ENCODE measurements at places on chromosomes 1 and 21.

GRCh38 chr1:11286735-11287410 lies 13.9 kb downstream of the UBIAD1 start:
- DNase-seq, result peak; percentile 7

DNA sequence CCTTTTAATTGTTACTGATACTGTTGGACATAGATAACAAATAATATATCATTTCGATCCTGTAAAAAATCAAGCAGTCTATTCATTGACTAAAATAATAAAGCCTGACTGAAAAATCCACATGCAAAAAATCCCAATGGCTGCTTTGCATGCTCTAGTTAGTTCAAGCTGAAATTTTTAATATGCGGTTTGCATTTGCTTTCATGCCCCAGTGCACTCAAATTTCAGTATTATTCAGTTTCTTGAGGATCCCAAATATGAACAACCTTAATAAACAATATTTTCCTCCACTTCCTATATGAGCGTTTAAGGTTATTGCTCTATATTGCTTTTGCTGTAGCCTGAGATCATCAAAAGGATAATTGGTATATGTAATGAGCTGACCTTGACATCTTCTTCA lies 75.1 kb upstream of the DPH5 start:
- no peak for DNase-seq

DNA sequence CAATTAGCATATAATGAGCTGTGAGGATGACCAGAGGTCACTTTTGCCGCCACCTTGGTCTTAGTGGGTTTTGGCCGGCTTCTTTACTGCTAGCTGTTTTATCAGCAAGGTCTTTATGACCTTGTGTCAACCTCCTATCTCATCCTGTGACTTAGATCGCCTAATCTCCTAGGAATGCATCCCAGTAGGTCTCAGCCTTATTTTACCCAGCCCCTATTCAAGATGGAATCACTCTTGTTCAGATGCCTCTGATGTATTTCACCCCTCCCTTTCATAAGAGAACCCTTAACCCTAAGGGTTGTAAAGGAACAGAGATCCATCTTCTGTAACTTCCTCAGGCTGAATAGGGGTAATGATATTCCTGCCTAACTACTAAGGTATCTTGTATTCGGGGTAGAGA lies 58.9 kb upstream of the PALMD start:
- no peak for DNase-seq

GRCh38 chr1:220483700-220484099 lies 44.2 kb upstream of the MARK1 start:
- peak; percentile 17 for DNase-seq

DNA sequence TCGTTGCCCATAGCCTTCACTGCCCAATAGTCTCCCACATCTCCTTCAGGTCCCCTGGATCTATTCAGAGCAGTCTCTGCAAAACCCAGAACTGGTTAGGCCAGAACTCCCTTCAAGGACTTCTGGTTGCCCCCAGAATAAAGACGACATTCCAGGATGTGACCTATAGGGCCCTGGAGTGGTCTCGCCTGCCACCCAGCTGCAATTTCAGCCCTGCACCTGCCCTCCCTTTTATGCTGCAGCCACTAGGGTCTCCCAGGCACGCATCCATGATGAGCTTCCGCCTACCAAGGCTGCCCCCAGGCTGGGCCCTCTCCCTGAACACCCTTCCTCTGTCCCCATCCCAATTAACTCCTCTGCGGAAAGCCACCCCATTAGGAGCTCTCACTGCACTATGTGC lies 7.2 kb upstream of the TSPEAR start:
- no peak for DNase-seq

- no peak for DNase-seq
Observed at GRCh38 chr1:106793651-106794050, 262.8 kb upstream of the PRMT6 start.

DNA sequence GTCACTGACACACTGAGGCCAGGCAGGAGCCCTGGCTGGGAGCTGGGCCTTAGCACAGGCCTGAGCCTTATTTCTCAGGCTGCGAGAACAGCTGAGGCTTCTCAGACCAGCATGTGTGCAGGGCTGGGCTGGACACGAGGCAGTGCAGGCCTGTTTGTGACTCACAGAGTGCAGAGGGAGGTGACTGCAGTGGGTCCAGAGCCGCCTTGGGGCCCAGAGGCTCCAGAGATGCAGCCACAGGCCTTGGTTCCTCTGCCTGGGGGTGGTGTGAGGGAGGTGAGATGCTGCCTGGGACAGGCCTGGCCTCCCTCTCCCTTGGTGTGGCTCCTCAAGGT lies 61.2 kb upstream of the ETV3 start:
- DNase-seq, result peak; percentile 2

- DNase-seq, result no peak
Observed at GRCh38 chr1:147241934-147242448, 493 bp upstream of the CHD1L start.

DNA sequence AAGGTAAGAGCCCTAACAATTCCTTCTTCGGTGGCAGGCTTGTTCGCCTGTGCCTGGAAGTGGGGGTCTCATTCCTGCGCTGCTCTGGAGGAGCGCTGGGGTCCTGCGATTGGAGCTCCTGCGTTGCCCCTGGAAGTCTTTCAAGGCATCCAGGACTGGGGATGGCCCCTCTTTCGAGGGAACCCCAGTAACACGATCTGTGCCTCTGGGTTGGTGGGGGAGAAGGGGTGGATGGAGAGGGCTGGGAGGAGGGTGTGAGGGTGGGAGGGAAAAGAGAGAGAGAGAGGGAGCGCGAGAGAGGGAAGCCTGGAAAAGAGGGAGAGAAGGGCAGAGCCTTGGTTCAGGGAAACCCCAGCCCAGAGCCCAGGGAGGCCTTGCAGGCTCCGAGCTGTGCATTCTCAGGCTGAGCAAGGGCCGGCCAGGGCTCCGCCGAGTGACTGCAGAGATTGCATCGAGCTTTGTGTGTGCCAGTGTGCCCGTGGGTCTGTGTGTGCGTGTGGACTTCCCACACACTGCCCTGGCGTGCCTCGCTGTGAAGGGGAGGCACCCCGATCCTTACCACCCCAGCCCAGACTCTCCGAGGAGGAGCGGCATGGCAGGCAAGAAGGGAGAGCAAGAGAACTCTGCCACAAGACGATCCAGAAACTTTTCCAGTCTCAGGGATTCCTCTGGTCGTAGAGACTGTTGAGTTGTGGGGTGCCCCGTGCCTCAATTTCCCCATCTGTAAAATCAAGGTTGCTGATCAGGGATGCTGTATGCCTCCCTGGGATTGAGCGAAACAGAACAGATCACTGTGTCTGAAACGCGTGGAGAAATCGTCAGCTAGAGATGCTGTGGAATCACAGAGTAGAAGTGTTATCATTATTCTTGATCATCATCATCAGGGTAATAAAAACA lies 619 bp downstream of the BCL9 start:
- DNase-seq, result peak; percentile 46

DNA sequence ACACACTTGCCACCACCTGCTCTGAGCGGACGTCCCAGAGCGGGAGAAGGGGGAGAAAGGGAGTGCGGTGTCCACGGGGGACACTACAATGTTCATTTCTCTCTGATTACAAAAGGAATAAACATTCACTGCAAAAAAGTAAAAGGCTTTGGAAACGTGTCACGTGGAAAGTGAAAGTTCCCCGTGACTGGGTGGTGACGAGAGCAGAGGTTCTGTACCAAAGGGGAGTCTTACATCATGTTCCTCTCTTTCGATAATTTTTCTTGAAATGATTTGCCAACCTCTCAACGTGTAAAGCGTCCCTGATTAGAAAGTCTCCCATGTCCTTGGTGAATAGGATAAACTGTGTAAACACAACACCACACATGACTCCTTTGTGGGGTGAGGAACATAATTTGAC lies 22.0 kb upstream of the PRDM15 start:
- DNase-seq, result no peak

DNA sequence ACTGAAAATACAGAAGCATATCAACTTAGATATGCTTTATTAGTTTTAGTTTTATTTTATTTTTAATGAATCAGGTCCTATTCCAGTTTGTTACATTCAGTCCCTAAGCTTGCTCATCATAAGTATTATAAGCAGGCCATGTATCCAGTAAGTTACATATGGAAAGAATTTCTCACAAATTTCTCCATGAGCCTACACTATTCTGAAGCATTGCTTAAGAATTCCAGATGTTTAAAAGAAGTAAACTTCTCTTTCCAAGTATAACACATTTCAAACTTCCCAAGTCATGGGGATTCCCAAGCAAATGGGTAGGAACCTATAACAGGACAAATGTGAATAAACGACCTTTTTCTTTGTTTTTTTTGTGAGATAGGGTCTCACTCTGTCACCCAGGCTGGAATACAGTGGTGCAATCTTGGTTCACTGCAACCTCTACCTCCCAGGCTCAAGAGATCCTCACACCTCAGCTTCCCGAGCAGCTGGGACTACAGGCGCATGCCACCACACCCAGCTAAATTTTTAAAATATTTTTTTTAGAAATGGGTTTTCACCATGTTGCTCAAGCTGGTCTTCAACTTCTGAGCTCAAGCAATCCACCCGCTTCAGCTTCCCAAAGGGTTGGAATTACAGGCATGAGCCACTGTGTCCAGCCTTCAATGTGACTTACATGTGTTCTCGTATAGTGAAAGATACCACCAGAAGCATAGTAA lies 39.0 kb downstream of the ST7L start:
- no peak for DNase-seq

GRCh38 chr1:169630006-169630405 lies at the start of gene SELP:
Gene SELP (minus strand): TSS chr1:169630124. CDS start chr1:169630074, 50 bp downstream.
- peak; percentile 50 for DNase-seq

- no peak for DNase-seq
Observed at GRCh38 chr1:166282391-166283137, 115.8 kb upstream of the FAM78B start.

DNA sequence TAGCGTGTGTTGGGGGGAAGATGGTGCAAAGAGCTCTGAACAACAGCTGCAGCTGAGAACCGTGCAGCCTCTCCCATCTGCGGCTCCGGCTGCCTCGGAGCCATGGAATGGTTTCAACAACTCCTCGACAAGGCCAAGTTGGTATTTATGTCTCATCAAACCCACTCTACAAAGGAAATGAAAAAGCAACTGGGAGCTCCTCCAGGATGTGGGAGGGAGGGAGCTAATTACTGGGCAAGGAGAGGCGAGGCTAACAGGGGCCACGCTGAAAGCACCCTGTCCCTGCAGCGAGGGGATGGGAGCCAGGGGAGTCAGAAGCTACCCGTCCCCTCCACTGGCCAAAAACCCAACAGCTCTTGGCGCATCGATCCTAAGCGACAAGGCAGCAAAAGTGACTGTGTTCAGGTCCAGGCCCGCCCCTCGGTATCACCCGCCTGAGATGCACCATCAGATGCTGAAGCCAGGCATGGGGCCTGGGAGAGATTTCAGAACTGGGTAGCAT lies 63.1 kb downstream of the ACOT7 start:
- peak; percentile 68 for DNase-seq

GRCh38 chr1:116357487-116357886 lies 15.6 kb upstream of the ATP1A1 start:
- DNase-seq, result no peak

GRCh38 chr1:182394055-182394775 lies 2.6 kb upstream of the GLUL start:
- DNase-seq, result no peak

DNA sequence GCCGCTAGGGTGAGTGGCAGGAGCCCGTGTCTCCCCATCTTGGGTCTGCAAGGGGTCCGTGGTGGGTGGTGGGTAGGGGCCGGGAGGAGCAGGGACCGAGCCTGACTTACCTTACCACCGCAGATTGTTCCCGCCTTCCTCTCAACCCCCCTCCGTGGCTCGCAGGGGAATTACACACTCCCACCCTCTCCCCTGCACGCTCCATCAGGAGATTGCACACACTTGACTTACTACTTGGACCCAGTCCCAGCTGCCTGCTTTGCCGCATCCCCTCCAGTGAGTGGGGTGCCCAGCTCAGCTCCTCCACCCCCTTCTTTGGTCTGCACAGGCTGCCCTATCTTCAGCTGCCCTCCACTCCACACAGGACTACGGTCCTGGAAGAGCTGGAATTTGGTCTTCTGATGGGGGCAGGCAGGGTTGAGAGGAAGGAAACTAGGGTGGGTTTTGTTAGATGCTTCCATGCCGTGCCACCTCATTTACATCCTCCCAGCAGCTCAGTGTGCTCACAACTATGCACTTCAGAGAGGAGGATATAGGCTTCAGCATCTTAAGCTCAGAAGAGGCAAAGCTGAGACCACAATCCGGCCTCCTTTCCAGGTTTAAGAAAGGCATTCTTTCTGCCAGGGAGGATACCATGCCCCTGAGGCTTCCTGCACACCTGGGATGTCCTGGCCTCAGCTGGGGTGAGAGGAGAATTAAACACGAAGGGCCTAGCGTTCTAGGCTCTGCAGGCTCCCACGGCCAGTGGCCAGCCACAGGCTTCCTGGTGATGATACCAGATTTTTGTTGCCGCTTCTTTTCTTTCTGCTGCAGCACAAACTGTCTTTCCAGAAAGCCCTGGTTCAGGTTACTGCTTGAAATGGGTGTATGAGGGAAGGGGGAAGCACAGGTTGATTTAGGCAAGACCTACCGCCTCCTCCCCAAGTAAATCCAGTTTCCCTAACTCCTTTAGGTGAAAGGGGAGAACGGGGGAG lies 2.3 kb downstream of the KCNC4 start:
- peak; percentile 56 for DNase-seq

DNA sequence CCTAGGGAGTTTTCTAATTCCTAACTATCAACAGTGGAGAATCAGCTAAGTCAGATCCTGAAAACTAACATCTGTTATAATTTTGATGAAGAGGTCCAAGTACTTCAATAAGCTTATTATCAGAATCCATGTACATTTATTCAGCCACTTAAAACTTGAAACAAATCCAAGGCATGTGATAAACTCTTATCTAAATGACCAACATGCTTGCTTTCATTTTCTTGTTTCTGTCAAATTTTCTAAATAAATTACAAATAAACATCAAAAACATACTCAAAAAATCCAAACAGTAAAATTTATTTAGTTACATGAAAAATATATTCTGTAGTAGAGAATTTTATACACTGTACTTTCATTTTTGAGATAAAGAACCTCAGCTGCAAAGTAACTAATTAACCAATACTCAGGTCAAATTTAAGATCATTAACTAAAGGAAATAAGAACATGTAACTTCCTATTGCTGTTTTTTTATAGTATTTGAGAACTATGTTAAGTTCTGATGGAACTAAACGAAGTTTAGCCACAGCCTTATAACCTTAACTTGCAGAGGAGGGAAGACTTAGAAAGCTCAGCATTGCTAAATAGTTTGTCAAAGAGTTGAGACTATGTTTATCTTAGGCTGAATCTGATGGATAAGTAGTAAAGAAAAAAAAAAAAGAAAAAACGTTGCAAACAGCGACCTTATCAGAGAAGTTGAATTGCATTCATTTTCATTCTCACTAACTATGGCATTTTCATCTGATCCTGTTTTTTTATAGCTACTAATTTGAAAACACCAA lies 44.9 kb downstream of the SYNJ1 start:
- no peak for DNase-seq

- peak; percentile 14 for DNase-seq
Observed at GRCh38 chr1:245512980-245513578, 358.3 kb downstream of the KIF26B start.

DNA sequence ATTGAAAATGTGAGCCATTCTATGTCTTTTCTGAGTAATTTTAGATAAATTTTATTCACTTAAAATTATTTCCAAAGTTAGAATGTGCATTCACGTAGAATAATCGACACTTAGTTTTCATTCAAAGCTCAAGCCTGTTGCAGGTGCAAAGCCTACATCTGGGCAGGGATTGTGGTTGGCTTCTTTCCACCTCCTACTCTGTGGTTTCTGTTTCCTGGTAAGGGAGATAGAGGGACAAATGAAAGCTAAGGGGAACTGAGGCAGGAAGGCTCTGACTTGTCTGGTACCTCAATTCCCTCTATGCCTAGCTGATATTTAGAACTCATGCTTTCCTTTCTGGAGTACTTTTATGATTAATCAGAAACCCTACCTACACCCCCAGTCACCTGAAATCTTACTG lies 251.2 kb upstream of the DPYD start:
- DNase-seq, result no peak

- no peak for DNase-seq
Observed at GRCh38 chr1:20665726-20666125, 4.6 kb upstream of the DDOST start.

Measured in fibroblast of pulmonary artery (primary cell).